Right cardiac atrium (tissue), 5 donors: ENCODE measurements at places on chromosomes 2 and 18. TPM values are rescaled to one million over a fixed set of nuclear protein-coding genes. Genes with fewer than 3 reads are reported as not detected.

The LPIN1 gene
- 15.3 TPM for polyA plus RNA-seq

The SPP2 gene
- not detected for polyA plus RNA-seq

The ADD2 gene
- 0.45 TPM for polyA plus RNA-seq

The FAM237A gene
- polyA plus RNA-seq, result not detected

The CREG2 gene
- polyA plus RNA-seq, result 0.14 TPM

The IL1R2 gene
- polyA plus RNA-seq, result 1.9 TPM

The TTC21B gene
- polyA plus RNA-seq, result 6.5 TPM

The PPP4R3B gene
- polyA plus RNA-seq, result 11.9 TPM

The CAVIN2 gene
- 76.0 TPM for polyA plus RNA-seq

The ABCG5 gene
- polyA plus RNA-seq, result not detected

The SS18 gene
- 24.6 TPM for polyA plus RNA-seq

The CNDP1 gene
- polyA plus RNA-seq, result 0.05 TPM

The CNTNAP5 gene
- polyA plus RNA-seq, result not detected

The PARD6G gene
- polyA plus RNA-seq, result 2.5 TPM

The FASTKD1 gene
- 55.1 TPM for polyA plus RNA-seq

The TUBA3E gene
- polyA plus RNA-seq, result 28.8 TPM

The ZSWIM2 gene
- not detected for polyA plus RNA-seq

The CLEC4F gene
- 0.36 TPM for polyA plus RNA-seq

The TWIST2 gene
- 6.3 TPM for polyA plus RNA-seq

The ZEB2 gene
- 40.2 TPM for polyA plus RNA-seq

The HMSD gene
- polyA plus RNA-seq, result 0.20 TPM

The PCBP1 gene
- 280 TPM for polyA plus RNA-seq

The CCDC74B gene
- polyA plus RNA-seq, result 1.9 TPM

The MYL1 gene
- 0.14 TPM for polyA plus RNA-seq
